ENCODE measurements at places on chromosomes 2 and 18.

- peak; percentile 96 for DNase-seq
Observed at GRCh38 chr2:20071397-20072383, 20.3 kb upstream of the LAPTM4A start.

DNA sequence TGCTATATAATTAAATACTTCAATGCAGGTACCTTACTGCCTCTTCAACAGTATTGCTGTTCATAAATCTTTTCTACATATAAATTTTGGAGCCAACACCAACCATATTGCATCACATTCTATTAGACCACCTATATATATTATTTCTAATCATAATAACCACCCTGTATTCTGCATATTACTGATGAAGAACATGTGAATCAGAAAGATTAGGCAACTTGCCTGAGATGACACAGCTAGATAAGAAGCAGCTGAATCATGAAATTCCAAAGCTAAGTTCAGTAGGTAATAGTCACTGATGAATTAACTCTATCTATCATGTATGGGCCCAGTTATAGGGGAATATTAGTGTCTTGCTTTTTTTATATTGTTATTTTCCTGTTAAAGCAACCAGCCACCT, 161.8 kb downstream of the AGPS start:
- no peak for DNase-seq

DNA sequence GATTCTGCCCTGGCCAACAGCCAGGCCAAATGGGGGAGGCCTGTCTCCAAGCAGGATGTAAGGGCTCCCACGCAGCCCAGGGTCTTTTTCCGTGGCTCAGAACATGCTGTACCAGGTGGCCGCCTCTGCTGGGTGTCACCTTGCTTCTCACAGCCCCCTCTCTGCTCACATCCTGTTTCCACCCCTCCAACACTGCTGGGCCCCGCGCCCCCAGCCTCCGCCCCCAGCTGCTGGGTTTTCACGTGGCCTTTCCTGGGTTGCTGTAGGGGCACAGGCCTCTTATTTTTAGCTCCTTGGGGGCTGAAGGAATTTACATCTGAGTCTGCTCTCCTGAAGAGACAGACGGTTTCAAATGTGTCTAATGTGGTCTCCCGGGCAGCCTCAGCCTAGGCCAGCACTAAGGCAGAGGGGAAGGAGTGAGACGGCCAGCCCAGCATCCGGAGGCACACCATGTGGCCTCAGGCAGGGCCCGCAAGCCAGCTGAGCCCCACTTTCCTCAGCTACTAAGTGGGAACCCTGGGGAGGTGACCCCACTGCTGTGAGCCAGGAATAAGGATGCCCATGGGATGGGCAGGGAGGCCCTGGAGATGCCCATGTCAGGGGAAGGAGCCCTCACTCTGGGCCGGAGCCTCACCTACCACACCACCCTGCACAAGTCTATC, 18.7 kb upstream of the DUSP2 start:
- no peak for DNase-seq

DNA sequence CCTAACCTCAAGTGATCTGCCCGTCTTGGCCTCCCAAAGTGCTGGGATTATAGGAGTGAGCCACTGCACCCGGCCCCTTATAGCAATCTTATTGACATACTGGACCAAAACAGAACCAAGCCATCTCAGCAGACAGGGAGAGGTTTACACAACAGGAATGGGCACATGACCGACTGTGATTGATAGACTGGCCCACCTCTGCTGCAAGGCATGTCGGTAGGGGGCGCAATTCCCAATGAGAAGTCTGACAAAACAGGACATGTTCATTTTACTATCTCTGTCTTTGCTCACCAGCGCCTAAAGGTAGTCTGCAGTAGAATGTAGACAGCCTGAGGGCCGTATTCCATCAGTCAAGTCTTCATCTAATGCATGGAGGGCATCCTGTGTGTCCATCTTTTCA, 2.0 kb downstream of the LYPD6B start:
- no peak for DNase-seq

DNA sequence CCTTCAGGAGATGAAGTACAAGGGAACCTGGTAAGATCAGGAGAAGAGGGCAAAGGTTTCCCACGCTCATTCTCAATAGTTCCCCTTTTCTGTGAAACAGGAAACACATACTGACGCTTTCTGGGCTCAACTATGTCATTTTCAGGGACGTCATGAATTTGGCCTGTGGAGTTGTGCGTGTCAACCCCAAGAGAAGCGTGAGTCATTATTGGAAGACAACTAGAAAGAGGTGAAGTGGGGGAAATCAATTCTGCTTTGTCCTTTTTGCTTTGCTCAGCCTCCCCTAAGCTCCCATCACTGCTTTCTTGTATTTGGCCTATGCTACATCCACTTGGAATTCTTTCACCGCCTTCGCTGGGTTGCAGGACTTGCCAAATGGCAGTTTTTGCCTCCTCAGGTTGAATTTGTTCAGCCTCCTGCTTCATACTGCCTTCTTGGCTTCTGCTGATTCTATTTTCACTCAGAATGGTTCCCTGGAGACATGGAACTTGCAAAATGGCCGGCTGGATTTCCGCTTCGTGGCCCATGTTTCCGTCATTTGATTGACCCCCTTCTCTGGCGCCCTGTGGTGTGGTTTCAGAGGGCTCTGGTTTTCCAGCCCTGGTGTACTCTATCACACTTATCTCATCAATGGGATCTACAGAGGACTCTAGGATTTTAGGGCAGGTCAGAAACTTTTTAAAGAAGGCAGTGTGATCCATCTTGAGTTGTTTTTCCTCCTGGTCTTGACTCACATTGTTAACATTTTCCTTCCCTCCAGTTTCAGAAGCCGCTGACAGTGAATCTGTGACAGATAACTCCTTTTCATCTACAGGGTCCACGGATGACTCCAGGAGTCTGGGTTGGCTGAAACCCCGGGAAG, 93.3 kb downstream of the ALPK2 start:
- DNase-seq = no peak

DNA sequence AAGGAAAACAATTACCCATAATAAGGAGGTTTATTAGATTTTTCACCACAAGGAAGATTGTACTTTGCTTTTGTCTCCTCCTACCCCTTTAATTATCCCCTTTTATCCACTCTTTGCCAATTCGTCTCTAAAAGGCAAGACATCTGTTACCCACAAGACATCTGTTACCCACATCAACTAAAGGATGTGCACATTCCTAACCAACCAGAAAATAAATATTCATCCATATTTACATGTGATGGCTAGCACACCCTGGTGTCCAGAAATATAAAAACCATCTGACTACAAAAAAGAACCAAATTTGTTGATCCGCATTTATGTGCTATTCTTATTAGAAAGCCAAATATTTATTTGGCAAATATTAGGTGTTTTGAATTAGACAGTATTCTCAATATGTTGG, 35.7 kb downstream of the ACVR1C start:
- DNase-seq = peak; percentile 18

GRCh38 chr2:60510713-60511112, 42.7 kb downstream of the BCL11A start:
- no peak for DNase-seq

- no peak for DNase-seq
Observed at GRCh38 chr18:59760212-59760611, 63.0 kb upstream of the CCBE1 start.

- DNase-seq = no peak
Observed at GRCh38 chr2:133568172-133568571, at the start of gene NCKAP5. TSS of gene NCKAP5 (minus strand) at chr2:133568463. CDS start at chr2:133517526, 50,937 bp downstream.

DNA sequence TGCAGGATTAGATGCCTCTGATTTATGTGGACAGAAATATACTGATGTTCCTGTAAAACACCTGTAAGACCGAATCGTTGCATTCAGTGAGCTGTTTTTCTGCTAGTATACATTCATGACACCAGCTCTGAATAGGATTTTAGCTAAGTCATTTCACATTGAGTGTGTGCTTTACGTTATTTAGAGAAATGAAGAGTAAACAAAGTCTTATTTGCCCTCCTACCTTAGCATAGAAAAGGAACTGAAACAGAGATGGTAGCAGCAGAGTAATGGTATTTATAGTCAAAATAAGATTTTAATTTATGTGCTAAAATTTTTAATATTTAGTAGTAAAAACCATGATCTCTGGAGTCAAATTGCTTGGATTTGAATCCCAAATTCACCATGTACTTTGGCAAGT, 168.0 kb downstream of the CERS6 start:
- no peak for DNase-seq

GRCh38 chr2:146450131-146450530, 1394.7 kb upstream of the ACVR2A start:
- DNase-seq = no peak

DNA sequence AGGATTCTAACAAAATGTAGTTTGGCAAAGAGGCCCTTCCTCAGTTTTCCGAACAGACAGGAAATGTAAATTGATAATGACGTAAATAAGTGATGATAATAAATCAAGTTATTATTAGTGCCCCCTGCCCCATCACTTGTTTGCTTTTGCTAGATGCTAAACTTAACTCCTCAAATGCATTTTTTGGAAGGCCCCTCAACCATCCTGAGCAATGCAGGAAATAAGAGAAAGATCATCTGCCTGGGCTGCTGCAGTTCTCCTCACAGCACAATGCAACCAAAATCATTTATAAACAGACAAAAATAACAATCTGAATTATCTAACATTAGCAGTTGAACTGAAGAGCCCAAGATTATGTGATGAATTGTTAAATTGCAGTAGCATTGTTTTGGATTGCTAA, 62.6 kb upstream of the PSMD14 start:
- no peak for DNase-seq

DNA sequence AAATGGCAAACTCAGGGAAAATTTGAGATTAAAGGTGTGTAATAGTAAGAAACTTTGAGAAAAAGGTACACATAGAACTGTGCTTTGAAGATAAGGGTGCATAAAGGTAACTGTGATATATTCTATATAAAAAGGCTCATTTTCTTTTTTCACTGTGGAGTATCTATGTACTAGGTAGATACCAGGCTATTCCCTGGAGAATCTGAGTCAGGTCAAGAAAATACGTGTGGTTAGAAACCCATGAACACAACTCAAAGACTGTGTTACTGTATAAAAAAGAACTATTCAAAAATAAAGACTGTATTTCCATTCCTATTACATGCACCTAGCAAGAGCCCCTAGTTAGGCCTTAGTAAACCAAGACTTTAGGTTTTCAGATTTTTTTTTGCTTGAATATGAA, 100.1 kb upstream of the GRB14 start:
- DNase-seq = no peak

- no peak for DNase-seq
Observed at GRCh38 chr2:200467806-200468681, 41.8 kb downstream of the KCTD18 start.

- DNase-seq = no peak
Observed at GRCh38 chr2:99342536-99342935, 5.3 kb downstream of the EIF5B start.

DNA sequence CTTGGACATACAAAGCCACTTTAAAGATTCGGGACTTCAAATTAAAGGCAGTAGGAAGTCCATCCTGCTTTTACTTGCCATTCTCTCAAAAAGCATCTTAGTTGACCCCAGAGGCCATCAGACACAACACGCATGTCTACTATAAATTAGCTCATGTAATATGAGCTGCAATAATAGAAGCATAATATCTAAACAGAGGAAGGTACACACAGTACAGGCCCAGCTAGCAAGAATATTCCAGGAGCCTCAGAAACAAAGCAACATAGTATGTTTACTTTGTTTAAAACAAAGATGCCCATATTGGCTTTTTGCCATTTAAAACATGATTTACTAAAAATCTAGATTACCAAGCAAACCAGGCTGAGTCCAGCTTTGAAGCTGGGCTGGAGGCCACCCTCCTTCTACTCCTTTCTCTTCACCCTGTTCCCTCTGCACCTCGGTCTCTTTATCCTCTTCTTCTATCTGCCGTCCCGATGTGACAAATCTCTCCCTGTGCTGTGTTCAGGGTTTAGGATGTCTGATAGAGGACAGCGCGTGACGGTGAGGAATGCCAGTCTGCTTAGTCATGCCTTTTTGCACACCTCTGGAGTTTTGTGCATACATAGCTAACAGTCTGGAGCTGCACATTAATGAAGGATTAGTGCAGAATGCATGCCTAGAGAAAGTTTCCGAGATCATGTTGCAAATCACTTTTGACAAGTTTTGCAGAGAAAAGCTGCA, 28.2 kb downstream of the DTNA start:
- DNase-seq = no peak

- DNase-seq = no peak
Observed at GRCh38 chr2:23073056-23073455, 311.9 kb upstream of the KLHL29 start.

DNA sequence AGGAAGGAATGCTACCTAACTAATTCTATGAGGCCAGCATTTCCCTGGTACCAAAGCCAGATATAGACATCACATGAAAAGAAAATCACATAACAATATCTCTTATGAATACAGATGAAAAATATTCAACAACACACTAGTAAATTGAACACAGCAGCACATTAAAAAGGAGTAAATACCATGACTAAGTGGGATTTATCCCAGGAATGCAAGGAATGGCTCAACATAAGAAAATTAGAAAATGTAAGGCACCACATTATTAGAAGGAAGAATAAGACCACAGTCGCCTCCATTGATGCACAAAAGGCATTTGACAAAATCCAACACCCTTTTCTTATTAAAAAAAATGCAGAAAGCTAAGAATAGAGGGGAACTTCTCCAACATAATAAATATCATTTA, 133.9 kb downstream of the TTC32 start:
- no peak for DNase-seq

DNA sequence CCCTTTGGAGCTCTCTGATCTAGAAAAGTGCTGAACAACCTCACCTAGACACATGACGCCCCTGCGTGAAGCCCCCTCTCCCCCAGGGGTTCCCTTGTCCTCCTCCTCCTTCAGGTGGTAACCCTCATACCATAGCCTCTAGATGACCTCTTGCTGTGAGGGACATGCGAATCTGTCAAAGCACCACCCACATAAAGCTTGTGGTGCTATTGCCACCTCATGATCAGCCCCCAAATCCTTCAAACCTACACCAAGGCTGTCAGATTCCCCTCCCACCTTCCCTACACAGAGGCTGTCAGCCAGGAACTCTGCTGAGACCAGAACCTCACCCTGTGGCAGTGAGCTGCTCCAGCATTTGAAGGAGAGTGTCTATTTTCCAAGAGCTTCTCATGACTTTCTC, 43.1 kb upstream of the TEX51 start:
- DNase-seq = no peak

DNA sequence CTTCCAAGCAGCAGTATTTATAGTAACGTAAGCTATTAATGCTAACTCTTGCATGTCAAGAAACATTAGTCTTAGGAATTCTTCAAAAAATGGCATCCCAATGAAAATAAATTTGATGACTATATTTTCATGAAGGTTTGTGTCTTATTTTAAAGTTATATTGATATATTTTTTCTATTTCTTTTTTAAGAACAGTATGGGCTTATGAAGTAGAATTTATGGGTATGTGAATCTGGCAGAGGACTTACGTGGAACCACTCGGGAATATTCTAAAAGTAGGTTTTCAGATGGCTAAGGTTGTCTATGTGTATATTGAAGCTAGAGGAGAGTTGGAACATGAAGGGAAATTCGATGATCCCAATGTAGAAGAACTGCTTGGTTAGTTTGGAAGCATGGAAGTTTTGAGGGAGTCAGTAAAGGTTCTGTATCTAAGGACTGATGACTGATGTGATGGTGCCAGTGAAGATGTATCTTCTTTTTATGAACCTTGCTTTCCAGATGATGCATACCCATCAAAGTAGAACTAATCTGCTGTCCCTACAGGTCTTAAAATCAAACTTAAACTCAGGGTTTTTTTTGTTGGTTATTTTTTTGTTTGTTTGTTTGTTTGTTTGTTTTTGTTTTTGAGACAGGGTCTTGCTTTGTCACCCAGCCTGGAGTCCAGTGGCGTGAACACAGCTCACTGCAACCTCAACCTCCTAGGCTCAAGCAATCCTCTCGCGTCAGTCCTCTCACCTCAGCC, 39.5 kb downstream of the DDX1 start:
- DNase-seq = no peak

Data from AG09309 (cell line).